ENCODE measurements at places on chromosomes 4 and X.

- no peak for DNase-seq
Observed at GRCh38 chr4:108933046-108933445, 170.2 kb upstream of the ETNPPL start.

GRCh38 chr4:134147941-134148340 is 53.6 kb downstream of the PABPC4L start:
- no peak for DNase-seq

DNA sequence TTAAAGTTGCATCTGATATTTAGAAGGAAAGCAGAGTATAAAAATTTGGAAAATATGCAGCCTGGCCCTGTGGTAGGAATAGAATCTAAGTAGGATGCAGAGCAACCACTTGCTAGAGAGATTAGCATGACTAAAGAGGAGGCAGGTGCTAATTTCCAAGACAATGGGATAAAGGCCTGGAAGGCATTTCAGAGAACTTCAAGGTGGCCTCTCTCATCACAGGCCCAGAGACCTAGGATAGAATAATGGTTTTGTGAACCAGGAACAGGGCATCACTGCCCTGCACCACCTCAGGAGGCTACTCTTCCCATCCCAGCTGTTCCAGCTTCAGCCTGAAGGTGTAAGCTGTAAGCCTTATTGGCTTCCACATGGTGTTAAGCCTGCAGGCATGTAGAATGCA is 621.7 kb upstream of the HS3ST1 start:
- no peak for DNase-seq

- no peak for DNase-seq
Observed at GRCh38 chr4:110512901-110513300, 36.9 kb downstream of the ENPEP start.

- no peak for DNase-seq
Observed at GRCh38 chrX:24154490-24155034, 5.0 kb downstream of the ZFX start.

DNA sequence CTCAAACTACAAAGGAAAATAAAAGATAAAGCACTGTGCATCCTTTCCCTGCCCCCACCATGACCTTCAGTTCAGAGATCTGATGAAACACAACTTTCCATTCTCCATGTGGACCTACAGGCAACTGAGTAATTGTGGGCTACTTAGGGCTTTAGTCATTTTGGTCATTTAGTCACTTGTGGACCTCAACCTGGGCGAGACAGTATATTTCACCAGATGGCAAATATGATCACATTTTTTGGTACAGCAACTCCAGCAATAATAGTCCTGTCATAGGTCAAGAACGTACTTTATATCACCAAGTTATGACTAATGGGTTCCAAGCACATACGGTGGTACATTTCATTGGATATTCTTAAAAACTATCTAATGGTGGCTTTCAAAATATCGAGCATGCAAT is 141.2 kb downstream of the PDGFC start:
- DNase-seq: no peak

DNA sequence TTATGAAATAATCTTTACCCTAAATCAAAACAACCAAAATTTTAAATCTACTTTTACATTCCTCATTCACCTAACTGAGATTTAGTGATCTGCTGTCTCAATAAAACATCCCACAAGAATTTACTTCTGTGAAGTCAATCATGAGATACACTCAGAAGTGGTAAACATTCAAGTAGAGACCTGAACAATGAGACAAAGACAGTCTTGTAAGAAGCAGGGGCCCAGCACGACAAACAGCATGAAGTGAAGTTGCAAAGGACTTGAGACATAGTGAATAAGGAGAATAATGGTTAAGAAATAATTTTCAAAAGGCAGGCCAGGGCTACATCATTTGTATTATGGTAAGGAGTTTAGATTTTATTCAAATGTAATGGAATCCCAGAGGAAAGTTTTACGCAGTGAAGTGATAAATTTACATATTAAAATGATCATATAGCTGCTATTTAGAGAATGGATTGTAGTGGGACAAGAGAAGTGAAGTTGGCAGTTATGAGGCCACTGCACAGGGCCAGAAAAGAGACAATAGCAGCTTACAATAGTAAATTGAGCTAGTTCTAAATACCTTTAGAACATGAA is 101.9 kb downstream of the MAB21L2 start:
- no peak for DNase-seq

DNA sequence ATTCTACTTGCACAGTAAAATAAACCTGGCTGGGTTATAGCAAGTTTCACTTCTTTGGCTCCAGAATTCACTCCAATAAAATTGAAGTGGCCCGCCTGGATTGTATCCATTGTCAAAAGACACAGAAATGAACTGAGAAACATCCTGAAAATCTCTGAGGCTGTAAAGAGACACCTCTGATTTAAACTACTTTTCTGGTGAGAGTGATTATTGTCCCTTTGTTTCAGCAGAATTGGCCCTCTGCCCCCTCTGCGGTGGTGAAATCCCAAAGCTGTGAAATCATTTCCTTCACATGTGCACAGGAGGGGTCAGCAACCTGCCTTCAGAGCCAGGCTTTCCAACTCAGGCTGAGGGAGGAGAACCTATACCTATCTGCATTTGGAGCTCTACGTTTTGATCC is 23.0 kb downstream of the GAB3 start:
- DNase-seq: no peak

DNA sequence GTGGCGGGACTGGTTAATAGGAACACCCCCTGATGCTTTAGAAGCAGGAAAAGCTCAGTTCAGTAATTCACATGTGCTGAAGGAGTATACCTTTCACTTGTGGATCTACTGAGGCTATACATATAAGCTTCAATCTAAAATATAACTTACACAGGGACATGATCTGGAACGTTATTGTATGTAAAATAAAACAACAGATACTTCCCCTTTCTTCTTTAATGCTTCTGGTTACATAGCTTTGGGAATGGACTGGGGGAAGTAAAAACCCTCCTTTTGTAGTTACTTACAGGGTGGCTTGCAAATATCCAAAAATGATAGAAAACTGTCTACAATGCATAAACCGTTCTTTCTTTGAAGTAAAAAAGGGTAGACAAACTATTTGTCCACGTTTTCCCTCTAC is 1.9 kb downstream of the FGG start:
- no peak for DNase-seq

DNA sequence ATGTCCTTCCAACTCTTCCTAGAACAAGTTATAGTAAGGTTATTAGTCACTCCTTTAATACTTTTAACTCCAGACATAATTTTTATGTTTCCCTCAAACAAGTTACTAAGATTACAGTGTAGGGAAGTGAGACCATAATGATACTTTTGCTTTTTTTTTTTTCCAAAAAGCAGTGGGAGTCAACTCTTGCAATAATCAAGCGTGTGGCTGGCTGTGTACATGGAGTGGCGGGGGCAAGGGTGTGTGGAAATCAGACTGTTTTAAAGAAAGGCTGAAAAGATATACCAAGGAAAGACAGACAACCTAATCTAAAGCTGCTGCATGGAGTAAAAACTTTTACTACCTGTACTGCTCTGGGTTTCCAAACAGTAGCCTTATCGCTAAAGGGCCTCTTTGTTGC is 4.1 kb downstream of the NOA1 start:
- no peak for DNase-seq

GRCh38 chrX:148422526-148422925 is 77.9 kb upstream of the AFF2 start:
- DNase-seq: no peak

DNA sequence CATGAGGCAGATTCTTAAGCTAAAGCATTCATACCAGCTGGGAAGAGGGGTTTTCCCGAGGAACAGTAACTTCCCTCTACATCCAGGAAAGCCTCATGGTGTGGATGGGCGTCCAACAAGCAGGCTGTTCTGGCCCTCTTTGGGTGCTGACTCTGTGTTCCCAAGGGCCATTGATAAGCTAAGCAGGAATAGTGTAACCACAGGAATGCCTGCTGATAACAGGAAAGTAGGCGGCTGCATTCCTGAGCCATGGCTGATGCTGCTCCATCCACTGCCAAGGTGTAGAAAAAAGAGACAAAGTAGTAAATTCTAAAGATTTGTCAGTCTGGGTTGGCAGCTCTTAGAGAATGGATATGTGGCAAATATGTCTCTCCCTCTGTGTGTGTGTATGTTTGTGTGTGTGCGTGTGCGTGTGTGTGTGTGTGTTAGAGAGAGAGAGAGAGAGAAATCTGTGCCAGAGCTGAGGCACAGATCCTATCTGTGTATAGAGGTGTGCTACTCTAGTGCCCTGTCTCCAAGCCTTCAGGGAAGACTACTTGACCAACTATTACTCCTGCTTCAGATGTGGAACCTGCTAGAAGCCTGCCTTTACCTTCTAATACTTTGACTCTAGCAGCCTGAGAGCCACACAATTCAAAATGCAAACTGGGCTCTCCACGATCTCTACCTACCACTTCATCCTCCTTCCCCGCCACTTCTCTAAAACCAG is 353.1 kb upstream of the NR3C2 start:
- DNase-seq: no peak

DNA sequence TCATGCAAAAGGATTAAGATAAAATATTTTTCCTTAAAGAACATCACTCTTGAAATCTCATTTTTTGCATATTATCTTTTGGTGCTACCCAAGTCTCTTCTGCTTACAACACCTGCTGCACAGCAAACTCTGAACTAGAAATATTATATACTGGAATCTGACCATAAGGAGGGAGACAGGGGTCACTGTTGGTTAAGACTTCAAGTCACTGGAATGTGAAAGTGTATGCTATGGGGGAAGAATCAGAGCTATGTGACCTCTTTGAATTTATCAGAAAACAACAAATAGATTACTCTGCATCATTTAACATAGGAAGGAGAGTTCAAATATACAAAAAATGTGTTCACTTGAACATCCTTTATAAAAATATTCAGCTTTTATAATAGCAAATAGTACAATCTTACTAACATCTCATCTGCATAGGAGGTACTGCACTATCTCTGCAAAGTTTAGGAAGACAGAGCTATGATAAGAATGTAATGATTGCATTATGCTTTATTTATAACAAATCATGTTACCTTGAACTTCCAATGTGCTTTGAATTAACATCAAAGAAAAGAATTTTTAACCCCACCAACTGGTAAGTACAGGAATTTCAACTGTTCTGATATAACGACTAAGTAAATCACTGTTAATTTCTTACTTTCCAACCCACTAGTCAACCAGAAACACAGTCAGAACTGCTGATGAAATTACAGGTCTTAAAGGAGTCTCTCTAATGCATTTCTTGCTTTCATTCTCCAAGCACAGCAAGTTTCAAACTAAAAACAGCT is 69.8 kb downstream of the ZNF827 start:
- DNase-seq: no peak

DNA sequence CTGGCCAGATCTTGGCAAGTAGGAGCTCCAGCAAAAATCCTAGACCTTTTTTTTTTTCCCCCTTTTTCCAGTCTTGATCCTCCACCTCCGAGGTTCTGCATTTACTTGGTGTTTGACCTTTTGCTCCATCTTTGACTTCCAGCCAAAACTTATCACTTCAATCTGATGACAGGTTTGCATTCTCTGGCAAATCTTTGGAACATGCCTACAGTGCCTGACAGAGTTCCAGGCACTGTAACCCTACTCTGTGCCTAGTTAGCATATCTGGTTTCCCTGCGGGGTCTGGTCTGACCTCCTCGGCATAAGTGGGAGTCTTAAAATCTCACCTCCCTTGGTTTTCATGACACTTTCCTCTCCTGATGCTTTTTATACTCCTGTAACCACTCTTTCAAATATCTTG is 39.4 kb upstream of the NR3C2 start:
- no peak for DNase-seq

GRCh38 chr4:77451530-77451929 is 154.1 kb upstream of the CXCL13 start:
- no peak for DNase-seq

GRCh38 chr4:175109933-175110332 is 191.8 kb downstream of the ADAM29 start:
- DNase-seq: no peak

GRCh38 chr4:20576861-20577260 is 123.4 kb upstream of the PACRGL start:
- DNase-seq: no peak

DNA sequence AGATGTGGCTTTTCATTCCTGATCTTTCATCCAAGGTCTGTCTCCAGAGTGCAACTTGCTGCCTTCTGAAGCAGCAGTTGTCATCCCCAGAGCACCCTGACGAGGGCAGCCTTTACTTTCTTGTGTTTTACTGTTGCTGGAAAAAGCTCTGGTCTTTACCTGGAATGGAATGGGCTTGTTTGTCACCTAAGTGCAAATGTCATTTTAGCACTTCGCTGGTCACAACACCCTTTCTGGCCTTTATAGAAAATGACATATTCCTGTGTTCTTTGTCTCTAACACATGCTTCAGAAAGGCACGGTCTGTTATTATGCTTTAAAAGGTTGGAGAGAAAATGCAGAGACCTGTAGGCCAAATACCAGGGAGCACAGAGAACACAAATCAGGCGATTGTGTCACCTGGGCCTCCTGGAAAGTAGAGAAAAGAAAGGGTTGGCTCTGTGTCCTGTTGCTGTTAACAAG is 332.7 kb upstream of the IGFBP7 start:
- no peak for DNase-seq

- DNase-seq: no peak
Observed at GRCh38 chr4:81356621-81357020, 115.1 kb downstream of the RASGEF1B start.

- DNase-seq: no peak
Observed at GRCh38 chr4:13553081-13553480, 8.8 kb upstream of the NKX3-2 start.

- no peak for DNase-seq
Observed at GRCh38 chr4:169098532-169098931, 88.5 kb upstream of the CBR4 start.

GRCh38 chrX:101219116-101219863 is at the start of gene DRP2:
TSS of gene DRP2 (plus strand) at chrX:101219786. CDS start at chrX:101231648, 11,862 bp downstream.
- no peak for DNase-seq

- no peak for DNase-seq
Observed at GRCh38 chrX:139736151-139736550, 28.2 kb upstream of the MCF2 start.

GRCh38 chrX:10166731-10167151 is 10.0 kb downstream of the CLCN4 start:
- DNase-seq: no peak

DNA sequence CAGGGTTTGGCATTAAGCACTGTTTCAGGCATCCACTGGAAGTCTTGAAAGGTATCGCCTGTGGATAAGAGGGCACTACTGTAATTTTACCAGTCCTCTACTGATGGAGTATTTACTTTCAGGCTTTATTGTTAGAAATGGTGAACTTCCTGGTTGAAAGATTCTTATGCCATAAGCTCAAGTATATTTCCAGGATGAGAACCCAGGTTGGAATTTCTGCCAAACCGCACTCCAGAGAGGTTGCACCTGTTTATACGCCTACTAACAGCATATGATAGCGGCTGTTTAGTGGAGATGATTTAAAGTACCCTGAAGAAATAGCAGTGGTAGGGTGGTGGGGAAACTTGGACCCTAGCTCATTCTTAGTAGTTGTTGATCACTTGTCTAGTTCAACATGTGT is 9.9 kb downstream of the FNIP2 start:
- DNase-seq: no peak

All from activated naive CD8-positive, alpha-beta T cell treated with anti-CD3 and anti-CD28 coated beads, Interleukin-2, amount 50 U/mL, for 16 hours (primary cell).